ENCODE measurements at places on chromosomes 5 and 9.
A peak's percentile ranks its signal among the peaks of the same experiment; 100 is the strongest.

GRCh38 chr5:150329881-150330876, 27.3 kb upstream of the TCOF1 start:
- no peak for DNase-seq

DNA sequence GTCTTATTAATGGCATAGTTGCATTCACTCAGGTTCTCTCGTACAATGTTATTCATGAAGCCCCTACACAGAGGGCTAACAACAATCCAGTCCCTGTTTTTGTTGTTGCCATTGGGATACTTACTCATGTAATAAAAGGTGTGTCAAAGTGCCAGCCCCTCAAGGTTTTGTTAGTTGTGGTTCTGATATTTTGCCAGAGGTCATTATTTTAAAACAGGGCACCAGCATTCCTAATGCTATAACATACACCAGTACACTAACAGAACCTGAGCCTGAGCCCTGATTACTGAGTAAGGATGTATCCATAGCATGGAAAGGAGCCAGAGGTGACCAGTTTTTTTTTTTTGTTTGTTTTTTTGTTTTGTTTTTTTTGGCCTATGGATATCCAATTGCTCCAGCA, 50.2 kb downstream of the SMC2 start:
- DNase-seq, result no peak

- DNase-seq, result peak; percentile 79
Observed at GRCh38 chr5:97183100-97183929, at the start of gene RIOK2. TSS of gene RIOK2 (minus strand) at chr5:97183247. CDS start at chr5:97183191, 56 bp downstream.

GRCh38 chr9:101400120-101400519, 1.5 kb downstream of the ZNF189 start:
- DNase-seq, result no peak

GRCh38 chr5:54621048-54621447, 103.5 kb downstream of the SNX18 start:
- DNase-seq, result no peak

- no peak for DNase-seq
Observed at GRCh38 chr9:136536051-136536720, 9.7 kb downstream of the NOTCH1 start.

- DNase-seq, result no peak
Observed at GRCh38 chr5:159971038-159971437, 37.9 kb upstream of the TTC1 start.

DNA sequence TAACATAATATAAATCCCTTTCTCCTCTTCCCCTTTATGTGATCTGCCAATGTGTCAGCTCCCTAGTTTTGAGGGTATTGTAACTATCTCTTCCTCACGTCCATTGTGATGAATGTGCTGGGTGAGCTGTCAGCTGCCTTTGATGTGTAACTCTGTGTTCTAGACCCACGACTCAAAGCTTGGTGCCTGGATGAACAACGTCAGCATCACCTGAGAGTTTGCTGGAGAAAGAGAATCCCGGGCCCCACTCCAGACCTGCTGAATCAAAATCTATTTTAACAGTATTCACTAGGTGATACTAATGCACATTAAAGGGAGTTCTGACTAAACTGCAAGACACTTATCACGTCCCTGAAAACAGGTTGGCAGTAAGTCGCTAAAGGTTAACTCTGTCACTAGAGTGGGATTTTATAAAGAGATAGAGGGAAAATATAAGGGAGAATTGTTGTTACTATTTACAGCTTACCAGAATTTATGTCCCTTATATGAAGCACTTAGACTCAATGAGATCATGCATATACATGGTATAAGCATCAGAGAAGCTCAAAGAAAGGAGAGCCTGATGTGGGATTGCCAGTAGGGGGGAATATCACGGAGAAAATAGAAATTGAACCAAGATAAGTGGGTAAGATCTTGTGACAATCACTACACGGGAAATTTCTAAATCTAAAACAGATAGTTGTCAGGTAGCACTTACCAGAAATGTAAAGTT, 423.8 kb upstream of the SLC30A5 start:
- DNase-seq, result no peak

DNA sequence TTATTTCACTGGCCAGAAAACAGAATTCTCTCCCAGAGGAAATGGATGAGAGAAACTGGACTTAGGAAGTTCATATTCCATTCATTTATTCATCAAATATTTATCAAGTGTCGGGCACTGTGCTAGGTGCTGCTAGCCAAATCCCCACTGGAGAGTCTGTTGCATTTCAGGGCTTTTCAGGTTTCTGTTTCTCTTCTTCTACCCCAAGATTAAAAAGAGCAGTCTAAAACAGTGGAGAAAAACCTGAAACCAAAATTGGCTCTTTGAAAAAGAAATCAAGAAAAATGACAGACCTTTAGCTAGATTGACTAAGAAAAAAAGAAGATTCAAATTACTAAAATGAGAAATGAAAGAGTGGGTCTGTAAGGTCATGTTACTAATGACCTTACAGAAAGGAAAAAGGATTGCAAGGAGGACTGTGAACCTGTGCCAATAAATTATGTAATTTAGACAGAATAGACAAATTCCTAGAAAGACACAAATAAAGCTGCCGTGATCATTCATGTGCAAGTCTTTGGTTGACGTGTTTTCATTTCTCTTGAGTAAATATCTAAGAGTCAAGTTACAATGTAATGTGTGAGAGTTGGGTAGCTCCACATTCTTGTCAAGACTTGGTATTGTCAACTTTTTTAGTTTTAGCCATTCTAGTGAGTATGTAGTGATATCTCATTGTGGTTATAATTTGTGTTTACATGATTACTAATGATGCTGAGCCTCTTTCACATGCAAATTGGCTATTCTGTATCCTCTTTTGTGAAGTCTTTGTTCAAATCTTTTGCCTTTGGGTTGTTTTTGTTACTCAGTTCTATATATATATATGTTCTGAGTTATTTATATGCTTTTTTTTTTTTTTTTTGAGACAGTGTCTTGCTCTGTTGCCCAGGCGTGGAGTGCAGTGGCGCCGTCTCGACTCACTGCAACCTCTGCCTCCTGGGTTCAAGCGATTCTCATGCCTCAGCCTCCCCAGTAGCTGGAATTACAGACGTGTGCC, 23.7 kb downstream of the SNX30 start:
- DNase-seq, result no peak

GRCh38 chr5:148984345-148984744, 78.5 kb downstream of the SH3TC2 start:
- no peak for DNase-seq
